ENCODE measurements at places on chromosomes 3 and 15. TPM values are rescaled to one million over a fixed set of nuclear protein-coding genes. Genes with fewer than 3 reads are reported as not detected.

Gene AGBL1
- total RNA-seq: not detected

Gene ATR
- 27.9 TPM for total RNA-seq

Gene MOBP
- total RNA-seq: not detected

Gene MUC13
- total RNA-seq: not detected

Gene SLC28A2
- not detected for total RNA-seq

Gene SLC51A
- not detected for total RNA-seq

Gene PFKFB4
- total RNA-seq: 12.8 TPM

Gene FAM3D
- total RNA-seq: not detected

Gene IL12A
- total RNA-seq: 2.8 TPM

Gene GOLGA8K
- total RNA-seq: 0.32 TPM

Gene C2CD4B
- total RNA-seq: not detected

Gene IGSF10
- total RNA-seq: 58.1 TPM

Gene EFCC1
- total RNA-seq: not detected

Gene PEX5L
- 0.24 TPM for total RNA-seq

Gene NEK10
- 10.9 TPM for total RNA-seq

Gene TM4SF18
- total RNA-seq: 0.32 TPM

Gene DAZL
- under 0.01 TPM for total RNA-seq

Gene SCAMP2
- 29.9 TPM for total RNA-seq

Gene CLEC3B
- total RNA-seq: 9.9 TPM

Gene PPP4R2
- 56.8 TPM for total RNA-seq

Gene CHRNA7
- 0.81 TPM for total RNA-seq

Gene CCR4
- not detected for total RNA-seq

Gene TMEM40
- not detected for total RNA-seq

Gene BOC
- 60.7 TPM for total RNA-seq

Gene SEMA5B
- total RNA-seq: not detected

Gene GMNC
- total RNA-seq: 0.12 TPM

Gene GLDN
- total RNA-seq: 9.4 TPM

Gene FANCD2OS
- not detected for total RNA-seq

Gene GTF2E1
- 11.5 TPM for total RNA-seq

Gene AP3B2
- total RNA-seq: 1.6 TPM

Gene SKOR1
- 0.49 TPM for total RNA-seq

Gene FRG2C
- total RNA-seq: not detected

Gene ATP13A5
- total RNA-seq: not detected

Gene ZPLD1
- total RNA-seq: not detected

Gene REC114
- not detected for total RNA-seq

Gene NDN
- total RNA-seq: 68.5 TPM

Gene CCDC54
- not detected for total RNA-seq

Gene EOMES
- total RNA-seq: not detected

Gene USP50
- 0.65 TPM for total RNA-seq

Gene AHSG
- not detected for total RNA-seq

Gene ZNF660
- 1.7 TPM for total RNA-seq

Gene ANKUB1
- total RNA-seq: 0.16 TPM

Gene CACNA2D2
- 0.12 TPM for total RNA-seq

Gene UBAP1L
- total RNA-seq: 2.2 TPM

Gene P2RY1
- 0.24 TPM for total RNA-seq

Gene RAF1
- 124 TPM for total RNA-seq

Gene MYO1E
- 155 TPM for total RNA-seq

Gene RBP2
- total RNA-seq: not detected

Gene TMEM212
- not detected for total RNA-seq

Gene ATP10A
- total RNA-seq: 13.1 TPM

Gene ADAMTS17
- total RNA-seq: 0.16 TPM

Gene TGM5
- total RNA-seq: not detected

Gene PATL2
- total RNA-seq: 0.61 TPM

Gene ZNF80
- not detected for total RNA-seq

Gene BCHE
- 2.2 TPM for total RNA-seq
